Astrocyte of the cerebellum (primary cell): ENCODE measurements at places on chromosomes 5 and 9.

GRCh38 chr9:106486685-106487084 lies 376.3 kb upstream of the ZNF462 start:
- no peak for DNase-seq

DNA sequence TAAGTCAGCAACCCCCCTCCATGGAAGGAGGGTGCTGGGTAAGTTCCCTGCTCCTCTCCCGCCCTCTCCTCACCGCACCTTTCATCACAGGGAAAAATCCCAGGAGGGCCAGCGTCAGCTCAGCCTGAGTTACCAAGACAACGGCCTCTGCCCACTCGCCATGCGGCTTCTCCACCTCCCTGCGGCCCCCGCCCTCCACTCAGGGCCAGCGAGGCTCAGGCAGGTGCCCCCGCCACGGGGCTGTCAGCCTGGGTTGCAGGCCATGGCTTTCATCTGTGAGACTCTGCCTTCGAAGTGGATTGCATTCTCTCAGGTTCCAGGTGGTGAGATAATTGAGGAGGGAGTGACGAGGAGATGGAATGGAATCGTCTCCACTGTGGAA lies 27.2 kb upstream of the LAMC3 start:
- no peak for DNase-seq

DNA sequence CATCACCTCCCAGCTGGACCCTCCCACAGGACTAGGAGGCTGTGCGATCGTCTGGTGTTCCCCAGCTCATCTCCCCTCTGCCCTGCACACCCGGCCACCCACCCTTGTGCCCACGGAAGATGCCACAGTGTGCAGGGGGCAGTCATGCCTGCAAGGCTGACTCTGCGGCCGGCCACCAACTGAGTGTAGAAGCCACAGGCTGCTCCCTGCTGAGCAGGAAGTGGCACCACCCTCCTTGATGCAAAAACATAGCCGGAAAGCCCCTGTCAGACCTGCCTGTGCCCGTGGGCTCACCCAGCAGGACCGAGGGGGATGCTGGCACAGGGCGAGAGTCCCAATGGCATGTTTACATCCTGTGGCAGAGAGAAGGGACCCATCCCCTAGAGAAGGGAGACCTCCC lies 40.3 kb upstream of the SLC12A7 start:
- DNase-seq, result no peak

- DNase-seq, result no peak
These were observed 50.5 kb upstream of the COL5A1 start for GRCh38 chr9:134591082-134591571.

GRCh38 chr9:101139082-101139481 lies 110.6 kb downstream of the PLPPR1 start:
- DNase-seq, result no peak

GRCh38 chr9:117392992-117393391 lies 21.9 kb downstream of the ASTN2 start:
- no peak for DNase-seq

DNA sequence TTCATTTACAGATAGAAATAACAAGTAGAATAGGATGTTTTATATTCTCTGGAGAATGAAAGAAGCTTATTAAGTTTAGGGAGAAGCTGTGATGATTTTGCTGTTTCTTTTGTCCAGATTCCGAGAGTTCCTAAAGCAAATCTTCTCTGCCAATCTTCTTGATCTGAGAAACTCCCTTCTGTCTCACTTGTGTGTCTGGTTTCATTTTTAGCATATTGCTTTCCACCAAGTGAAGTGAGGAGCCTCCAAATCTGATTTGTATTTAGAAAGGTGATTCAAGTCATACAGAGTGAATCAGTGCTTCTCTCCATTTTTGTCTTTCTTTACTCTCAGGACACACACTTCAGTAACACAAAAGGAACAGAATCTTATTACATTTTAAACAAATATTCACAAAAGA lies 48.4 kb downstream of the STX17 start:
- no peak for DNase-seq

GRCh38 chr9:18939943-18940342 lies 93.1 kb downstream of the SAXO1 start:
- DNase-seq, result no peak

GRCh38 chr9:117704024-117704575 lies at the start of gene TLR4:
TSS of gene TLR4 (plus strand) at chr9:117704403. CDS start at chr9:117704473, 70 bp downstream.
- DNase-seq, result peak; percentile 68

DNA sequence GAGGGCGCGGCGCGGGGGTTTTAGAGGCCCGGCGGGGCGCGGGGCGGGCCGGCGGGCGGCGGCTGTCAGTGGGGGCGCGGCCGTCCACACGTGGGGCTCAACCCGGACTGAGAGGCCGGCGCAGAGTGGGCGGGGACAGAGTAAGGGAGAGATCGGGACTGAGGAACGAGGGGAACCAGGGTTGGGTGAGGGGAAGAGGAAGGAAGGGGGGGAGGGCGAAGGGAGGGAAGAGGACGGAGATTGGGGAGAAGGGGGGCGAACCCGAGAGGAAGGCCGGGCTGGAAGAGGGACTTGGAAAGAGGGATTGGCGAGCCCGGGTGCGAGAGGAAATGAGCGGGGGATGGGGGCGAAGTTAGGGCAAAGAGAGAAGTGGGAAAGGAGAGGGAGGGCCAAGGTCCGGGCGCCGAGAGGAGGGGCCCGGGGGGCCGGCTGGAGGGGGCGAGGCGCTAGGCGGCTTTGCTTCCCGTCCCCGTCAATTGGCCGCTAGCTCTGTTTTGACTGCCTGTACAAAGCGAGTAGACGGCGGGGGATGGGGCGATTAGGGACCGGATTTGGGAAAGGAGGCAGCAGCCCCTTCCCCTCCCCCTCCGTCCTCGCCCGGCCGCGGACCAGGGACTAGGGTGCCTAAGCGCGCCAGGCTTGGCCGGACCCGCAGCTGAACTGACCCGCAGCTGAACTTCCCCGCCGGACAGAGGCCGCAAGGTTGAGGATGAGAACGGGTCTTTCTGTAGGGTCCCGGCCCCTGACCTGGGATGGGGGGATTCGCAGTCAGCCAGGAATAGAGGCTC lies 399 bp upstream of the FBN2 start:
- DNase-seq, result peak; percentile 76

DNA sequence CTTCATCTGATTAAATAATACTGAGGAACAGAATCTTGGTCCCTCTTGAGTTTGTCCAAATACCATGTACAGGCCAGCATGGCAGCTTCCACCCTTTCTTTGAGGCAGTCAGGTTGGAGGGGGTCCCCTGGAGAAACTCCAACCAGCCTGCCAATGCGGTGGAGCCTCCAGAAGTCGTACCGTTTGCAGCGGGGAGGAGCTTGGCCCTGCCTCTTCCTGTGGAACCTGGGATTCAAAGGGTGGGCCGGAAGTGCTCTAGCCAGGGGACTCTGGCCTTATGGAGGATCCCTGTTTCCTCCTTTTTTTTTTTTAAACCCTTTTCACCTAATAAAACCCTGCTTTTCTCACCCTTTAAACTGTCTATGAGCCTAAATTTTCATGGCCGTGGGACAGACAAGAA lies 216.3 kb upstream of the ZNF608 start:
- DNase-seq, result no peak

- no peak for DNase-seq
These were observed 85.9 kb upstream of the SIMC1 start for GRCh38 chr5:176152191-176152929.

DNA sequence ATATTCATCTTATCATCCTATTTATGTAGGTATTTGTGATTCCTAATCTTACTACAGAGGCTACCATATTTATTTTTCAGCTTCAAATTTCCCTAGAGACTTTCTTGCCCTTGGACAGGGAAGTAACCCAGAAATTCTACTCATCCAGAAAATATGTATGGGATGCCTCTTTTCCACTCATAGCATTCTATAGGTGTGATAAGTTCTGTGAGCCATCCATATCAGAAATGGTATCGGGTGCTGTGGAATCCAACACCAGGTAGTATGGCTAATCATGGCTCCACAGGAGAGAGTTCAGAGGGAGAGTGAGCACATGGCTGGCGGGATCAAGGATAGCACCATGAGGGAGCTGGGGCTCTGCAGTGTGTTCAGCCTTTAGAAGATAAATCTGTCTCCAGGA lies 349.3 kb upstream of the ACTBL2 start:
- no peak for DNase-seq

DNA sequence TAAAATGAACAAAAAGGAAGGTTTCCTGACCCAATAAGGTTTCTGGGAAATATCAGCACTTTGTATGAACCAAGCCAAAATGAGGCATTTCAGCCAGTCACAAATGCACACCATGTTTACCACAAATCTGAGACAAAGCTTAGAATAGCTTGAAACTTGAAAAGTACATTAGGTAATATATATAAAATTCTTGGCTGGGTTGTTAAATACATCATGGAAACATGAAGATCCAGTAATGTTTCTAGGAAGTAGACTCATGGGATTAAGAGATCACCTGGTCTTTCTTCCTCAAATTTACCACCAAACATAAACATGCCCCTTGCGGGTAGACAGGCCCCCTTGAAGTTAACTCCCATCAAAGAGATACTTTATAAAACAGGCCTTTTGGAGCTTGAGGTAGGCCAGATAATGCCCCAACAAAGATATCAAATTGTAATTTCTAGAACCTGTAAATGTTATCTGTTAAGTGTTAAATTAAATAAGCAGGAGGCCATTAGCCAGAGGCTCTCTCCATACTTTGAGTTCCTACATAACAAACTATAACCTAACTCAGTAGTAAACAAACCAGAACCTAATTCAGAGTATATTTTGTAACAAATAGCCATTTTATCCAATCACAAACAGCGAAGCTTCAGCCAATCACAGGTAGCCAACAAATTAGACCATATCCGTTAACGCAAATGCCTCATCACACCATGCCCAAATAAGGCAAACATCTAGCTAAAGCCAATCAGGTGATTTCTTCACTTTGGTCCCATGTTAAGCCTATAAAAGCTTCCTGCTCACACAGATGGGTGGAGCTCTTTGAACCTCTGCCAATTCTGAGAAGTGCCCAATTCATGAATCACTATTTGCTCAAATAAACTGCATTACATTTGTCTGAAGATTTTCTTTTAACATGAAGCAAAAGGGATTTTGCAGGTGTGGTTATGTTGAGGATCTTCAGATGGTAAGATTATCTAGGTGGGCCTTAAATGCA lies 127.9 kb upstream of the TARS1 start:
- no peak for DNase-seq

- DNase-seq, result no peak
These were observed 662.4 kb upstream of the PTPRD start for GRCh38 chr9:11275158-11275695.

DNA sequence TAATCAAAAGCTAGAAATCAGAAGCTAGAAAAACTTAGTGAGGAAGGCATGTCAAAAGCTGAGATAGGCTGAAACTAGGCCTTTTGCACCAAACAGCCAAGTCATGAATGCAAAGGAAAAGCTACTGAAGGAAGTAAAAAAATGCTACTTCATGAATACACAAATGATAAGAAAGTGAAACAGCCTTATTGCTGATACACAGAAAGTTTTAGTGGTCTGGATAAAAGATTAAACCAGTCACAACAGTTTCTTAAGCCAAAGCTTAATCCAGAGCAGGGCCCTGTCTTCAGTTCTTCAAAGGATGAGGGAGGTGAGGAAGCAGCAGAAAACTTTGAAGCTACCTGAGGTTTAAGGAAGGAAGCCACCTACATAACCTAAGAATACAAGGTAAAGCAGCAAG lies 102.5 kb upstream of the SH3GL2 start:
- no peak for DNase-seq

GRCh38 chr5:145996135-145996534 lies 59.8 kb downstream of the SH3RF2 start:
- DNase-seq, result no peak
